ENCODE measurements at places on chromosomes 2 and 18.

GRCh38 chr18:56146565-56146964 lies 491.8 kb downstream of the TXNL1 start:
- no peak for DNase-seq

- DNase-seq = no peak
Measured at GRCh38 chr2:715854-716560, 38.8 kb upstream of the TMEM18 start.

GRCh38 chr2:19682493-19682892 lies 219.3 kb downstream of the TTC32 start:
- DNase-seq = no peak

DNA sequence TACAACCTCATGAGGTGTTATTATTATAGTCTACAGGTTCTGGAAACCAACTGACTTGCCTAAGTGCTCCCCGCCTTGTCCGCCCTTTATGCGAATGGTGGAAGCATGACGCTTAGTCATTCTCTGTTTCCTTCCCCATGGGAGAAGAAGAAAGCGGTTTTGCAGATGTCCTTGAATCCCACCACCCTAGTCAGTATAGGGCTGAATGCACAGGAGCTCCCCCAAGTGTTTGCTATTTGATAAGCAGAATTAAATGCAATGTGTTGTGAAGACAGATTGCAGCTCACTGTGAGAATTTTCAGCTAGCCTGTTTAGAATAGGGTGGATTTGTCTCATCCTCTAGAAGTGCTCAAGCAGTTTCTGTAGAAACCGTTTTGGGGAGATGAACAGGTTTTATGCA lies 652.0 kb downstream of the DCC start:
- DNase-seq = no peak

DNA sequence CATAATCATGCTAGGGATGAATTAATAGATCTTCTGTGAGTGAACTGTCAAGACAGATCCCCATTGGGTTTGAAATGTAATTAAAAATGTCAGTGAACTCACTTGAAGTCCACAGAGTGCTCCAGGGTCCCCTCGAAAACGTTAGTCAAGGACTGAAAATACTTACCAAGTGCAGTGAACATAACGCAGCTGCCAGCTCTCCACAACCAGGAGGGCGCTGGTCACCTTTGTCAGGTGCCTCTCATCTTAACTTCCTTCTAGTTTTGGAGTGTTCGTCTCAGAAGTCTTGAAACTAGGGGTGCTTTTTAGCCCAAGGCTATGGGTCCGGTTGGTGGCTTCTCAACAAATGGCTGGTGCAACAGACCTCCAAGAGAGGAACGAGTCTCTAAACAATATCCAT lies 70.7 kb downstream of the NCK2 start:
- no peak for DNase-seq

GRCh38 chr2:69715964-69716363 lies 26.0 kb upstream of the ANXA4 start:
- no peak for DNase-seq

DNA sequence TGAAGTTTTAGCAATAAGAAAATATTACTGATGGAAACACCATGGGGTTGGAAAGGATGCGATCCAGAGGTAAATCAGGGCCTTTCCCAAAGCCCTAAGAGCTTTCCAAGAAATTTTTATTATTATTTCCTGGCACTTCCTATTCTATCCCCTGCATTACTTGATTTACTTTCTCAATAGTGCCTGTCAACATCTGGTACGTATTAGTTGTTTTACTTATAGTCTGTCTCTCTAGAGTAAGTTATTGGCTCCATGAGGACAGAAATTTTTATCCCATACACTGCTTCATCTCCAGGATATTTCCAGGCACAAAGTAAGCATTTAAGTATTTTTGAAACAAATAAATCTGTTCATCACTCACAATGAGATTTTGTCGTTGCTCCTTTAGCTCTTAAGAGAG lies 18.1 kb downstream of the PPP4R1 start:
- DNase-seq = no peak

DNA sequence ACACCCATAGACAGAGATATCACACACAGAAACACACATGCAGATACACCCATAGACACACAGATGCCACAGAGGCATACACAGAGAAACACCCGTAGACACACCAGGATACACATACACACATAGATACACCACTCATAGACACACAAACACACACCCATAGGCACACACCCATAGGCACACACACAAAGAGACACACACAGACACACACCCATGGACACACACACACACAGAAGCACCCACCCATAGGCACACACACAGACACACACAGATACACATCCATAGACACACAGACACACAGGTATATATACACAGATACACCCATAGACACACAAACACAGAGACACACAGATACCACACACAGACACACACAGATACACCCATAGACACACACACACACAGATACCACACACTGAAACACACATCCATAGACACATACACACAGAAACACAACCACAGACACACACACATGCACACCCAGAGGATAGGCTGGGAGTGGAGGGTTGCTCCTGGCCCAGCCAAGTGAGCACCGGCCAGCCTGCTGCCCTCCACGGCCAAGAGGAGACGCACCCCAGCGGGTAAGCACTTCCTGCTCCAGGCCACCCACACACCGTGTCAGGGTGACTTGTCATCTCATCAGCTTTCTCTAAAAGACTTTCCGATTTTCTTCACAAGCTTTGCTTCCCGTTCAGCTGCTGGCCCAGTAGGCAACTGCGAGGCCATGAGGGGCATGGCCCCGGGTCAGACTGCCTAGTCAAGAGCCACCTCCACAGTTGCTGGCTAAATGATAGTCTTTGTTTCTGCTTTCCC lies 14.1 kb upstream of the CNNM3 start:
- DNase-seq = no peak

DNA sequence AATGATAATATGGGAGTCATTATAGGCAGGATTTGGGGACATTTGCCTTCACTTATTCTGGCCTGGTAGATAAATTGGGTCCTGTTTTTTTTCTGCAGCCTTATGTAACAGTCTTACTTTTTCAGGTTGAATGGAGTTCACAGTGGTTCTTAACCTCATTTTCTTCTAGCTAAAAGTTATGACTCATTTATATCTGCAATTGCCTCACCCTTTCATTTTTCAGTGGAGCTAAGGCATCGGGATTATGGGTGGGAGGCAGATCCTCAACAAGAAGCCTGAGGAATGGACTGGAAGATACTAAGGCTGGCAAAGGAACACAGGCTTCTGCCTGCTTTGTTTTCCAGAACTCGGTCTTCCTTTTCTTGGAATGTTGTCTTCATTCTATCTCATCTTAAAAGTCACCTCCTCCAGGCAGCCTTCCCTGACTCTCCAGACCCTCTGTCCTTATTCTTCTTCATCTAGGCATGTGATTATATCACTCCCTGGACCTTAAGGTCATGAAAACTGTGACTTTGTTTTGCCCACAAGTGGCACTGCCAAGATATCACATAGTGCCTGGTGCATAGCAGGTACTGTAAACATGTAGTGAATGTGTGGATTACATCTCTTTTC lies 41.0 kb upstream of the ACSL3 start:
- DNase-seq = no peak

DNA sequence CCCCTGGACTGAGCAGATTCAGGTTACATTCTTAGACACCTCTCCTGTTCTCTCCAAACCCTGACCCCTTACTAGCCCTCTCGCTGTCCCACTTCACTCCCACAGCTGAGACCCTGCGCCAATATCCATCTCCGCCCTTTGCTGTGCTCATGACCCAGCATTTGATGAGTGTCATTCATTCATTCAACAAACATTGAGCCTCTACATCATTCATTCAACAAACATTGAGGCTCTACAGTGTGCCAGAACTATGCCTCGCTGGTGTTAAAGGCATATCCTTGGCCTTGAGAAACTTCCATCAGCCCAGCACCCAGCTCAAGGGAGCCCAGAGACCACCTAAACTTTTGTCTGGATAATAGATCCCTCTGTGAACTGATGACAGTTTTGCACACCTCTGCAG lies 41.9 kb upstream of the MRPL33 start:
- no peak for DNase-seq

DNA sequence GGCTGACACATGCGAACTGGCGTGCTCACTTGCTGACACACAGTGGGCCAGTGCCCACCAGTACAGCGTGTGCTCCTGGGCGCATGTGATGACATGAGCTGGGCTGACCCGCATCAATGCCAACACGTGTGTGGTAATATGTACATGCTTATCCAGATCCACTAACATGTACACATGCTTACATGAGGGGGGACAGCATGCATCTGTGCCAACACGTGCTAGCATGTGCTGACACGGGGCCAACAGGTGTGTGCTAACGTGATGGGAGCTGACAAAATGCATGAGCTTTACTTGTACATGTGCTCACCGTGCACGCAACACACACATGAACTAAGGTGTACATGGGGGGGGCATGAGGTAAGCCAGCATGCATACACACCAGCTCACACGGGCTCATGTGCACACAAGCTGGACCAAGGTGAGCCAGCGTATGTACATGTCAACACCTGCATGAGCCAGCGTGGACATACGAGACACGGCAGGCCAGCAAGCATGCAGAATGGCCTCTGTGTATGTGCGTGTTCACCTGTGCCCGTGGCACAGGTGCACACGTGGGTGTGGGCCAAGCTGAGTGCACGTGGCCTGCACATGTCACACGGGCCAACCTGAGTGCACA lies 28.5 kb downstream of the GPC1 start:
- no peak for DNase-seq

DNA sequence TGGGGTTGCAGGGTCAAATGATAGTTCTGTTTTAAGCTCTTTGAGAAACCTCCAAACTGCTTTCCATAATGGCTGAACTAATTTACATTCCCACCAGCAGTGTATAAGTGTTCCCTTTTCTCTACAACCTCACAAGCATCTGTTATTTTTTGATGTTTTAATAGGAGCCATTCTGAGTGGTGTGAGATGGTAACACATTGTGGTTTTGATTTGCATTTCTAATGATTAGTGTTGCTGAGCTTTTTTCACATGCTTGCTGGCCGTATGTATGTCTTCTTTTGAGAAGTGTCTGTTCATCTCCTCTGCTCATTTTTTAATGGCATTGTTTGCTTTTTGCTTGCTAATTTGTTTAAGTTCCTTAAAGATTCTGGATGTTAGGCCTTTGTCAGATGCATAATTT lies 107.7 kb downstream of the PDE11A start:
- no peak for DNase-seq

DNA sequence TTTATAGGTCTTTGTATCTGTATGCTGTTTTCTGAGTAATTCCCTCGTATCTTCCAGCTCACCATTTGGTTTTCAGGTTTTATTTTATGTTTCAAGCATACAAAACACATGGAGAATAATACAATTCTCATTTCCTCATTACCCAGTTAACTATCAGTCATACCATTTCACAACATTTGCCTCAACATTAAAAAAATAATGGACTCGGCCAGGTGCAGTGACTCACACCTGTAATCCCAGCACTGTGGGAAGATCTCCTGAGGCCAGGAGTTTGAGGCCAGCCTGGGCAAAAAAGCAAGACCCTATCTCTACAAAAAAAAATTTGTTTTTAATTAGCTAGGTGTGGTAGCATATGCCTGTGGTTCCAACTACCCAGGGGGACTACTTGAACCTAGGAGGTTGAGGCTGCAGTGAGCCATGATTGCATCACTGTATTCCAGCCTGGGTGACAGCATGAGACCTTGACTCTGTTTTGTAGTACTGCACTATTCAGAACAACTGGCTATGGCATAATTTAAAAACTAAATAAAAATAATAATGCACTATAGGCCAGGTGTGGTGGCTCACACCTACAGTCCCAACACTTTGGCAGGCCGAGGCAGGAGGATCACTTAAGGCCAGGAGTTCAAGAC lies 20.3 kb downstream of the NPC1 start:
- no peak for DNase-seq

DNA sequence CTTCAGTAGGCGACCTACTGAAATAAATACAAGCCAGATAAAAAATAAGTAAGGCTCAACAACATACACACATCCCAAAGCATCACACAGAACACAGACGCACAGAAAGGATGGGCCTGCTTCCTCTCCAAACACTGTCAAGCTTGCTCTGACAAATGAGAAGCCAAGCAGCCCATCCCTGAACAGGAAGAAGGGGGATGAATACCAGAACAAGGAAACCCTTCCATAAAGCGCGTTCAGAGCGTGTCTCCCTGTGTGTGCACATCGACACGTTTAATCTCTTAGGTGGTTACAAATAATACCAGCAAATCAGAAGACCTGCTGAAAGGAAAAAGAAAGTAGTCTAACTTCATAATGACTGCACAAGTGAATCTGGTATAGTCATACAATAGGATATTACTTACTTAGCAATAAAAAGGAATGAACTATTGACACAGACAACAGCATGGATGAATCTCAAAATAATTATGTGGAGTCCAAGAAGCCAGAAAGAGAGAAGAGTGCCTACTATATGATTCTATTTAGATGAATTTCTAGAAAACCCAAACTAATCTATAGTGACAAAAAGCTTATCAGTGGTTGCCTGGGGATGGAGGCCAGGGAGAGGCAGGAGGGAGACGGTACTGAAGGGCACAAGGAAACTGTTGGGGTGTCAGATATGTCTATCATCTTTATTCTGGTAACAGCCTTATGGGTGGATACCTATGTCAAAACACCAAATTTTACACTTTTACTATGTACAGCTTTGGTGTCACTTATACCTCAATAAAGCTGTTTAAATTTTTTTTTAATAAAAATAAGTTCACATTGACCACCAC lies 26.8 kb downstream of the MBOAT2 start:
- no peak for DNase-seq

GRCh38 chr2:66888791-66889631 lies 454.1 kb downstream of the MEIS1 start:
- DNase-seq = no peak

GRCh38 chr2:218780851-218781690 lies 876 bp upstream of the CYP27A1 start:
- no peak for DNase-seq

DNA sequence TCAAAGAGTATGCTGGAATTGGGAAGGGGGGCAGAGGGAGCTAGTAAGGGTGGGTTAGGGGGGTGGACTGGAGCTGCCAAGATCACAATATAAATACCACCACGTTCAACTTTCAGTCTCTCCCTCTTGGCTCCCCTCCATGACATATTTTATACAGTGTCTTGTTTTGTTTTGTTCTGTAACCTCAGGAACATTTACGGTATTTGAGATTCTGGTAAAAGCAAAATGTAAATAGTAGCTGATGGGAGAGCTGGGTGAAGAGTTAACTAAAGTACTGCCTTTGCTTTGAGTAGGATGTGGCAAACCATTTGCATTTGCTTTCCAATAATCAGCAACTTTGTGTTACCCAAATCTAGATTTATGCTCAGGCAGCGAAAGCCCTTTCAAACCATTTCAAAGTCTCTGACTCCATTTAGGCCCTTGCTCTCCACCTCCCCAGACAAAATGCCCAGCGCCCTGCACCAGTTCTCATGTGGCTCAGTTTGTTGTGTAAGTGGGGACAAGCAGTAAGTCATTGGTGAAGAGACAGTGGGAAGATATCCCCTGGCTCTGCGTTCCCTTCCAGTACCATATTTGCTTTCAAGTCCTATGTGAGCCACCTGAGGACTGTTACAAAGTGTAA lies 17.4 kb downstream of the IRS1 start:
- no peak for DNase-seq

GRCh38 chr2:92074549-92074898 lies 2796.7 kb upstream of the TEKT4 start:
- DNase-seq = no peak

GRCh38 chr2:161146209-161146775 lies 13.9 kb upstream of the TANK start:
- DNase-seq = no peak
